Activated CD8-positive, alpha-beta T cell treated with anti-CD3 and anti-CD28 coated beads, Interleukin-2, amount 10 ng/mL, durations not matched to agents 7 days and 5 days (primary cell): ENCODE measurements at places on chromosomes 5 and 9. TPM values are rescaled to one million over a fixed set of nuclear protein-coding genes. Genes with fewer than 3 reads are reported as not detected.
A peak's percentile ranks its signal among the peaks of the same experiment; 100 is the strongest.

DNA sequence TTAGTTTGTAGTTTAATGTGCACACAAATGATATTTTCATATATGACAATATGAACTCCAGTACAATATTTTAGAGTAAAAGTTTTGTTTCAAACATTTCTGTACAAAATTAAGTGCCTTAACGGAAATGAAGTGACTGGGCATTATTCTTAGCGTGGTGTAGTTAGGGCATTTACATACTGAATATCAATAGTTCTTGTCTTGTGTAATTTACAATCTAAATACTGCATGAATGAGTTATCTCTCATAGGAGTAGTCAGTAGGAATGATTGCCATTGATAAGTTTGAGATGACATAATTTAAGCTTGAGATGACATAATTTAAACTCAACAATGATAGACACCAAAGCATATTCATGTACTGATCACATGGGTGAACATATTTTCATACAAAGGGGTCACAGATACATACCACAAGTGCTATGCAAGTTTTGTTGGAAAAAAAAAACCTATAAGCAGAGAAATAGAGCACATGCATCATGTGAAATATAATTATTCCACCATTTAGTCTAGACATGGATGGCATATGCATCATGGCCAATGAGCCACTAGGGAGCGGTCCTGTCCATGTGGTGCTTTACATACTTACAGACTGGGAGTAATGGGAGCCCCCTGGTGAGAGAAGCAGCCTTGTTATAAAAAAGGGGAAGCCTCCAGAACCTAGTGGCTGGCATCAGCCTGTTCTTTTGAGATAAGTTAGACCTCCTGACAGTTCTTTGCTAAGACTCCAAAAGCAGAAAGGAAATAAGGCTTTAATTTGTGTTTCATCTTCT is 1523.9 kb downstream of the MAT2B start:
- no peak overlapping the region for H3K27ac ChIP-seq
- no peak overlapping the region for H3K4me3 ChIP-seq
- no peaks in the 10 kb centered on the region for H3K27me3 ChIP-seq
- no peaks in the 10 kb centered on the region for H3K36me3 ChIP-seq
- H3K4me1 ChIP-seq, result no peaks in the 10 kb centered on the region

- no peak for DNase-seq
- no peak overlapping the region for H3K27ac ChIP-seq
- no peak overlapping the region for H3K4me3 ChIP-seq
- no peaks in the 10 kb centered on the region for H3K27me3 ChIP-seq
- H3K4me1 ChIP-seq, result no peaks in the 10 kb centered on the region
- no peaks in the 10 kb centered on the region for H3K36me3 ChIP-seq
These were observed 630.5 kb downstream of the ANXA1 start for GRCh38 chr9:73782166-73782565.

DNA sequence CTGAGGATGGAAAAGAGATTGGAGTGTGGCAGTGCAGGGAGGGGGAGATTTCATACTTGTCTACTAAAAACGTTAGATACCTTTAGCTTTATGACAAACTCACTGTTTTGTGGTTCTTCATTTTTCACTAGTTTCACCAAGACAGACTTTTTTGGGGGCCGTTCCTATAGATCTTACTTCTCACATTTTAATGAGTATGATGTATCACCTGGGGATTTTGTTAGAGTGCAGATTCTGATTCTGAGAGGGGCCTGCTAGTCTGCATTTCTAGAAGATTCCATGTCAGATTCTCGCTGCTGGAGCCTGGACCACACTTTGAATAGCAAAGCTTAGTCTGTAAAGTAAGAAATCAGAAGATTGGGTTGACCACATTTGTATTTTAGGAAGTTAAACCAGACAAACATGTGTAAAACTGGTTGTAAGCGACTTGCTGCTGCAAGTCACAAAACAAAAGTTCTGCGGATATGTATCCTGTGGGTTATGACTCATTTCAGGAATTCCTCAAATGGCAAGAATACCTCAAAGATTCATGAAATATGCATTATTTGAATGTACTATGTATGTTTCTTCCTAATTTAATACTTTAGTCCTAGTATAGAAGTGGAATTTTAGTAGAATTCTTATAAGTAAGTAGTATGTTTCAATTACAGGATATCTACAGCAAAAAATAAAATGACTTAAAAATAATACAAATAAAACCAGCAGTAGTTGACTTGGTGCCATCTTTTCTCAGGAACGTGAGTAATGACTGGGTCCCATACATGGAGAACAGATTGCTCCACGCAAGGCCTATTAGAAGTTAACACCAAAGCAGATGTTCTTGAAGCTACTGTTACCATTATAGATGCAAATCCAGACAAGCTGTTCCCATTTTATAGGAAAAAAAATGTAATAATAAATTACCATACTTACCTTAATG is 27.8 kb downstream of the NFIL3 start:
- H3K36me3 ChIP-seq, result no peaks in the 10 kb centered on the region
- H3K27ac ChIP-seq, result peak overlapping the region; percentile 76
- H3K4me3 ChIP-seq, result peak overlapping the region; percentile 3
- H3K4me1 ChIP-seq, result peaks cover 19% of the 10 kb centered on the region

DNA sequence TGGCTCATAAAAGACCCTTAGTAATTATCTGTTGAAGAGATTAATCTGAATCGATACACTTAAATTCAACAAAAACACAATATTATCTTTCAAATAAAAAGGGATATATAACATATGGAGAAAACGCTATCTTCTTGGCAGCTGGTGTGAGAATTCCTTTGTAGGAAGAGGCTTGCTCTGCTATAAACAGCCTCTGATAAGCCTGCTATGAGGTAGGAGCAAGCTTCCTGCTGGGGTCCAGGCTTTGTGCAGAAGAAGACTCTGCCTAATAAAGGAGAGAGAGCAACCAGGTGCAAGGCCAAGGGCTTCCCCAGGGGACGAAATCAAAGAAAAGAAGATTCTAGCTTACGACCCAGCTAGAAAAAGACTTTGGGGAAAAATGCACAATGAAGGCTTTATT is 43.3 kb upstream of the SSBP2 start:
- H3K4me3 ChIP-seq, result no peak overlapping the region
- DNase-seq, result no peak
- H3K4me1 ChIP-seq, result no peaks in the 10 kb centered on the region
- no peak overlapping the region for H3K27ac ChIP-seq
- H3K27me3 ChIP-seq, result no peaks in the 10 kb centered on the region
- no peaks in the 10 kb centered on the region for H3K36me3 ChIP-seq

DNA sequence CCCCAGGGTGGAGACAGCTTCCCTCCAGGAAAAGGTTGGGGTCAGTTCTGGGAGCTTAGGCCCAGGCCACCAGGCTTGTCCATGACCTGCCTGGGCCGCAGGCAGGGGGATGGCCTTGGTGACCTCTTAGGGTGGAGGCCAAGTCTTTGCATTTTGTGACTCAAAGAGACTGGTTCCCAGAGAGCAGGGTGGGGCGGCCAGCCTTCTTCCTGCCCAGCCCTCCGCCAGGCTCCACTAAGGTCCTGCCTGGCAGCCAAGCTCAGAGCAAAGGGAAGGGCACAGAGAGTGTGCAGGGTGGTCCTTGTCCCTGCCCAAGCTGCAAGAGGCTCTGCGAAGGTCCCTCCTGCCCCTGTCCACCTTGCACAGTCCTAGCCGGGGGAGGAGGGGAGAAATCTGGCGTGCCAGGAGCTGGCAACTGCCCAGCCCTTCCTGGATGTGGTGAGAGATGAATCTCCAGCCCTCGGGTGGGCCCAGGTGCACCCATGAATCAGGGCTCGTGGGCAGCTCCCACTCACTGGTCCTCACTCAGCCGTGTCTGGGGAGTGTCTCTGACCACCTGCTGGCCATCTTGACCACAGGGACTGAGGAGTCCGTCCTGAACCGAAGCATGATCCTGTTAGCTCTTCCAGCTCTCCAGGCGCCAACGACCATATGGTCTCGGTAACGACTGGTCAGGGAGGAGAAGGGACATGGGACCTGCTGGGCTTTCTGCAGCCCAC is 2.3 kb upstream of the PTGDS start:
- peak overlapping the region; percentile 38 for H3K4me3 ChIP-seq
- H3K4me1 ChIP-seq, result peaks cover 25% of the 10 kb centered on the region
- no peak for DNase-seq
- H3K27me3 ChIP-seq, result no peaks in the 10 kb centered on the region
- H3K36me3 ChIP-seq, result no peaks in the 10 kb centered on the region

- DNase-seq, result no peak
- no peaks in the 10 kb centered on the region for H3K4me1 ChIP-seq
These were observed 340.2 kb downstream of the ADAMTS6 start for GRCh38 chr5:65141493-65141892.

DNA sequence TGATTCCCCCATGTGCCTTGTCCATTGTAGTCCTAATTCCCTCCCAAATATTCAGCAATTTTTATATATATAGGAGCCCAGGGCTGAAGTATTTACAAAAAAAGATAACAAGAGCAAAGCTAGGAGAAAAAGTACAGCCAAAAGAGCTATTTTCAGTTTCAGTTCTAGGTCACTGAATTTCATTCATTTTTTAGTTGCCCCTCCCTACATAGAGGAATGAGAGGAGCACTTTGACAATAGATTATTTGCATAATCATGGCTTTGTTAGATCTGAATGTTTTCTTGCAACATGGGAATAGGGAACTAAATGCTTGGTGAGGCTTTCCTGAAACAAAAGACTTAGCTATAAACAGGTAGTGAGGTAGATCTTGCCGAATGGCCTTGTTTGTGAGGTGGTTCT is 15.3 kb upstream of the F2RL2 start:
- peaks cover 11% of the 10 kb centered on the region for H3K4me1 ChIP-seq
- peak overlapping the region; percentile 4 for H3K27ac ChIP-seq
- H3K27me3 ChIP-seq, result no peaks in the 10 kb centered on the region

DNA sequence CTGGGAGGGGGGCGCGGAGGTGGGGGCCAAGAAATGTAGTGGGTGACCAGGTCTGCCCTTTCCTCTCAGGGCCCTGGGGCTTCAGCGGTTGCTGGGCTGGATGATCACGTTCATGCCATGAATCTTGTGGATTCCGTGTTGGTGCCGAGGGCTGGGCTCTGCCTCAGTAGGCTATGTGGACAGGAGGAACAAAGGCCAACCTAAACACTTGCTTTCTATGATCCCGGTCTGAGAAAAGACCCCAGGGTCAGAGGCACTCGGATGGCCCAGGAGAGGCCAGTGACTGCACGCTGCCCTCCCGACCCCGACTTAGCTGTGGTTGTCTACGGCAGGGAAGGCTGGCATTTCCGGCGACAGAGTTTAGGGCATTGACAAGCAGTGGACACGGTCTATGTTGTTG is 26.6 kb downstream of the PHF2 start:
- no peak overlapping the region for H3K4me3 ChIP-seq
- peaks cover 29% of the 10 kb centered on the region for H3K4me1 ChIP-seq
- no peaks in the 10 kb centered on the region for H3K27me3 ChIP-seq
- no peak for DNase-seq
- peaks cover 9% of the 10 kb centered on the region for H3K36me3 ChIP-seq

DNA sequence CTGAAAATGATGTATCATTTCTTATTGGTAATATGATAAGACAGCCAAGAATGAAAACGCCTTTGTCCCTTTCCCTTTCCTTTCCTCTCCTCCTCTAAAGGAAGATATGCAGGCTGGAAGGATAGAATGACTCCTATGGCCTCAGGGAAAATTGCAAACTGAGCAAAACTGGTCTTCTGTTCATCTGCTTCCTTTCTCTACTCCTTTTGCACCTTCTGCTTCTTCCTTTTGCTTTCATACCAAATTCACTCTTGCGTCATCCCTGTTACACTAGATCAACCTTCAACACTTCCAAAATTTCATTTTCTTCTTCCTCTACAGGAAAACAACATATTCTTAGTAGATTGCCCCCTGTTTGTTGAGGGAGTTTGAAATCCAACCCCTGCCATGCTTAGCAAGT is 234.1 kb downstream of the ADAMTS6 start:
- no peak overlapping the region for H3K27ac ChIP-seq
- no peaks in the 10 kb centered on the region for H3K27me3 ChIP-seq
- H3K4me3 ChIP-seq, result no peak overlapping the region
- no peaks in the 10 kb centered on the region for H3K4me1 ChIP-seq
- H3K36me3 ChIP-seq, result no peaks in the 10 kb centered on the region

DNA sequence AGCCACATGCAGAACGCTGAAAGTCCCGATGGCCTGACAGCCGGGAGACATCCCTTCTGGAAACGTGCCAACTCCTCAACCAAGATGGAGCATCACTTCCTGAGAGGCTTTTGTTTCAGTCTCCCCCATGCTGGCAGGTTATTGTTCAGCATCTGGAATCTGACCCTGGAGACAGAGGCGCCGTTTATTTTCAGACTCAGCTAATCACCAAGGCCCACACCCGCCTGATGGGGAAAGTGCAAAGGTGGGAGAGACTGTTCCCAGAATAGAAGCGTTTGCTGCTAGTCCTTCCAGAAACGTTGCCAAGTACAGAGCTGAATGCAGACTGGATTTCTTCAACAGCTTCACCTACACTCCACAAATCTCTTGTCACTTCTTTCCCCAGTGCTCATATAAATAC is 41.8 kb upstream of the S1PR3 start:
- H3K27ac ChIP-seq, result no peak overlapping the region
- no peak overlapping the region for H3K4me3 ChIP-seq
- H3K27me3 ChIP-seq, result peaks cover 9% of the 10 kb centered on the region
- no peak for DNase-seq
- peaks cover 9% of the 10 kb centered on the region for H3K4me1 ChIP-seq

GRCh38 chr9:80233102-80233843 is 661.5 kb downstream of the TLE4 start:
- no peak for DNase-seq
- no peaks in the 10 kb centered on the region for H3K4me1 ChIP-seq
- H3K4me3 ChIP-seq, result no peak overlapping the region
- no peaks in the 10 kb centered on the region for H3K27me3 ChIP-seq
- no peak overlapping the region for H3K27ac ChIP-seq
- H3K36me3 ChIP-seq, result no peaks in the 10 kb centered on the region

- no peak overlapping the region for H3K4me3 ChIP-seq
- H3K36me3 ChIP-seq, result no peaks in the 10 kb centered on the region
- H3K27ac ChIP-seq, result no peak overlapping the region
- DNase-seq, result no peak
- no peaks in the 10 kb centered on the region for H3K27me3 ChIP-seq
These were observed 337.8 kb downstream of the DEPDC1B start for GRCh38 chr5:60362158-60362557.

- H3K4me1 ChIP-seq, result peaks cover 28% of the 10 kb centered on the region
- no peak overlapping the region for H3K27ac ChIP-seq
- H3K27me3 ChIP-seq, result no peaks in the 10 kb centered on the region
- peaks cover 11% of the 10 kb centered on the region for H3K36me3 ChIP-seq
- no peak for DNase-seq
These were observed 2.3 kb upstream of the FBXW11 start for GRCh38 chr5:172008689-172009141.

DNA sequence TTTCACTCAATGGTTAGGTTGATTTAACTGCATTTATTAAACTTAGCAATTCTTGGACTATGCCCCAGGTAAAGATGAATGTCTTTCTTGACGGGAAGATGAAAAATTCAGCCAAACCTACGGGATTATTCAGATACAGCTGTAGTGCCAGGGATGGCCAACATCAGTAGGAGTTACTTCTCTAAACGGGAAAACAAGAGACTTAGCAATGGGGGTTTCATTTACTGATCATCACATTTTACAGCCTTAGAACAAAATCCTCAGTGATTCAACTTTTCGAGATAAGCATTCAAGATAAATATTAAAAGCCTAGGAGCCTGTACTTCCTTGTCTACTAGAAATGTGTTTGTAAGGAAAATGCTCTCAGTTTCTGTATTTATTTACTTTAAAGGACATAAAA is 46.1 kb downstream of the S1PR3 start:
- H3K27me3 ChIP-seq, result peaks cover 17% of the 10 kb centered on the region
- H3K4me1 ChIP-seq, result no peaks in the 10 kb centered on the region
- DNase-seq, result no peak

GRCh38 chr5:169728-170094 is 21.6 kb upstream of the LRRC14B start:
- H3K27me3 ChIP-seq, result no peaks in the 10 kb centered on the region
- no peak overlapping the region for H3K27ac ChIP-seq
- DNase-seq, result no peak
- no peaks in the 10 kb centered on the region for H3K4me1 ChIP-seq
- no peaks in the 10 kb centered on the region for H3K36me3 ChIP-seq
- no peak overlapping the region for H3K4me3 ChIP-seq

KLHL3 gene
- 15.2 TPM for total RNA-seq

FEM1C gene
- total RNA-seq, result 15.0 TPM

CCDC192 gene
- not detected for total RNA-seq

ANKRD34B gene
- total RNA-seq, result not detected

NUP188 gene
- total RNA-seq, result 85.2 TPM

ZNF462 gene
- total RNA-seq, result not detected
